Activated naive CD8-positive, alpha-beta T cell treated with anti-CD3 and anti-CD28 coated beads, Interleukin-2, amount 50 U/mL, for 16 hours (primary cell): ENCODE measurements at places on chromosomes 12 and 14.

GRCh38 chr14:30874120-30874998 lies at the start of gene COCH:
Gene COCH (plus strand): TSS chr14:30874559. CDS start chr14:30874939, 380 bp downstream.
- DNase-seq: no peak

DNA sequence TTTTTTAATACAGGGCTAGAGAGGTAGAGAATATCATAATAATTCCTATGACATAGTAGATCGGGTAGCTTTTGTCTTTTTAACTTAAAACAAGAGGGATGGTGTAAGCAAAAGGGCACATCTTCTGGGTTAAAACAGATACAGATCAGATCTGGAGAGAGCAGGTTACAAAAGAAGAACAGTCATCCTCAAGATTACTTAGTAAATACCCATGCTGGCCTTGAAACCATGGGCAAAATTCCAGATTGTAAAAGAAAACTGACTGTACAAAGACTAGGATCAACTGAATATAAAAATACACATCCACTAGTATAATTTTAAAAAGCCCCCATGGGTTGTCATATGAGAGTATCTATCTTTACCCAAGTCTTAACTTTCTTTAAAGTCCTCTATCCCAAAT lies 76.7 kb downstream of the MED13L start:
- no peak for DNase-seq

GRCh38 chr14:74583689-74584434 lies 28.2 kb downstream of the LTBP2 start:
- DNase-seq: no peak

- no peak for DNase-seq
These were observed 54.7 kb upstream of the EIF5 start for GRCh38 chr14:103279142-103280025.

- DNase-seq: no peak
These were observed 659.5 kb downstream of the TMEM121 start for GRCh38 chr14:106185837-106186233.

DNA sequence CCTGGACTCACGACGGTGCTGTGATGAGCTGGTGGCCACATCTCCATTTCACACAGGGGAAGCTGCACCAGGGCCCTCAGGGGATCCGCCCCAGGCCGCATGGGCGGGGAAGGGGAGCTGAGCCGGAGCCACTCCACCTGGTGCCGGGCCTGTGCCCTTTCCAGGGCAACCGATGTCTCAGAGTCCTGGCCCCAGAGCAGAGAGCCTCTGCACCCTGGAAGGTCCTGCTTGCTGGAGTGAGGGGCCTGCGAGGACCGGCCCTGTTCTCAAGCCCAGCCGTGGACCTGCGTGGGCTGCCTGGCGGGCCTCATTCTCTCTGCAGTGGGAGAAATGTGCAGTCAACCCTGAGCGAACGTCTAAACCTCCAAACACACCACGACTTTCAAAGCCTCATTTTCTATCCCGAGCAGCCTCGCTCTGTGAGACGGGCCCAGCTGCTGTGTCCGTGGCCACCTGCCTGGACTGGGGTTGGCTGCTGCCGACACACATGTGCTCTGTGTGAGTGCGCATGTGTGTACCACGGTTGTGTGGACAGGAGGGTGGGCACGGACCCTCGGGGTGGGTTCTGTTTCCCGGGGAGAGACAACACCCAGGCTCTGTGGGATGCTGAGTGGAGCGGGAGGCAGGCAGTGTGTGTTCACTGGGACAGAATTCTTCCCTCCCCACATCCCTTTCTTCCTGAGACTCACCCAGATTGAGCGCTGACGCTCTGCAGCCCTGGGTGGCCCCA lies 163.5 kb downstream of the KIF26A start:
- DNase-seq: no peak
